Adipocyte (in vitro differentiated cells): ENCODE measurements at places on chromosomes 7 and 10.

GRCh38 chr7:18268571-18268970 is 227.0 kb upstream of the HDAC9 start:
- DNase-seq = no peak

DNA sequence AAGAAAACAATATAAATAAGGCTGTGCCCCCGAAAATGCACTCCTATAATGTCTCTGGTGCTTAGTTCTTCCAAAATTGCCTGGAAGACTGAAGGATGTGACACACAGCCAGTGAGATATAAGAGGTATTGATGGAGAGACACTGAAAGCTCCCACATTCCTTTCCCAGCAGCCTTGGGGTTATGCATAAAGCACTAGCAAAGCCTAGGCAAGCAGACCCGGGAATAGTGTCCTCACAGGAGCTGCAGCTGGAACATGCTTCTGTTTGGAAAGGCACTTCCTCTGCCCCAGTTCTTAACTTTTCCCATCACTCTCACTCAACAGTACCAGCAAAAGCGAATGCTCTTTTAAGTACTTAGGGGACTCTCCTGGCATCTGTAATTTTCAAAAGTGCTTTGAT is 178.0 kb downstream of the AMPH start:
- peak; percentile 8 for DNase-seq

DNA sequence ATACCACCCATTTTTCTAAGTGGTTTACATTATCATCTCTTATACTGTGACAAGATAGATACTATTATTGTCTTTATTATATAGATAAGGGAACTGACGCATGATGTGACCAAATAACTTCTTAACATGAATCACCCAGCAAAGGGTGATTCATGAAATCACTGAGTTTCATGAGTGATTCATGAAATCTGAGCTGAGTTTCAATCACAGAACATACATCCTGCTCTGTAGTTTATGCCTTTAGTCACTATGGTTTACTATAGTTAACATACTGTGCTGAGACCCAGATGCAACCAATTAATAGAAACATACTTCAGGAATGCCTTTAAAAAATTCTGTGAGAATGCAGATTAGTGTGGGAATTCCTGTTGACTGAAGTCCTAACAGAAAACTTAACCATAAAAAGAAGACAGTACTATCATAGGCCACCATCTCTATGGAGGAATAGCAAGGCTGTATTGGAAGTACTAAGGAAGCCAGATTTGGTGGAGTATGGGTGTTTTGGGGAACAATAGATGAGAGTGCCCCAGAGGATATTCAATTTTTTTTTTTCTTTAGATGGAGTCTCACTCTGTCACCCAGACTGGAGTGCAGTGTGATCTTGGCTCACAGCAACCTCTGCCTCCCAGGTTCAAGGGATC is 43.1 kb upstream of the SEMA3A start:
- DNase-seq = peak; percentile 72

- peak; percentile 97 for DNase-seq
These were observed 140.8 kb downstream of the ADAM12 start for GRCh38 chr10:126247446-126247975.

DNA sequence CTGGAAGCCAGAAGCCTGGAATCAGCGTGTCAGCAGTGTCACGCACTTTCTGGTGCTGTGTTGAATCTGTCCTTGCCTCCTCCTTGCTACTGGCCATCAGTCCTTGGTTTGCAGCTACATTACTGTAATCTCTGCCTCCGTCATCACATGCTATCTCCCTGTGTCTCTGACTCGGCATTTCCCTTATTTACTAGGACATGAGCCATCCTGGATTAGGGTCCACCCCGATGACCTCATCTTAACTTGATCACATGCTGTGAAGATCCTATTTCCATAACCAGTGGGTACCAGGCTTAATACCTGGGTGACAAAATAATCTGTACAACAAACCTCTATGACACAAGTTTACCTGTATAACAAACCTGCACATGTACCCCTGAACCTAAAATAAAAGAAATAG is 518.0 kb upstream of the KLF6 start:
- DNase-seq = no peak

DNA sequence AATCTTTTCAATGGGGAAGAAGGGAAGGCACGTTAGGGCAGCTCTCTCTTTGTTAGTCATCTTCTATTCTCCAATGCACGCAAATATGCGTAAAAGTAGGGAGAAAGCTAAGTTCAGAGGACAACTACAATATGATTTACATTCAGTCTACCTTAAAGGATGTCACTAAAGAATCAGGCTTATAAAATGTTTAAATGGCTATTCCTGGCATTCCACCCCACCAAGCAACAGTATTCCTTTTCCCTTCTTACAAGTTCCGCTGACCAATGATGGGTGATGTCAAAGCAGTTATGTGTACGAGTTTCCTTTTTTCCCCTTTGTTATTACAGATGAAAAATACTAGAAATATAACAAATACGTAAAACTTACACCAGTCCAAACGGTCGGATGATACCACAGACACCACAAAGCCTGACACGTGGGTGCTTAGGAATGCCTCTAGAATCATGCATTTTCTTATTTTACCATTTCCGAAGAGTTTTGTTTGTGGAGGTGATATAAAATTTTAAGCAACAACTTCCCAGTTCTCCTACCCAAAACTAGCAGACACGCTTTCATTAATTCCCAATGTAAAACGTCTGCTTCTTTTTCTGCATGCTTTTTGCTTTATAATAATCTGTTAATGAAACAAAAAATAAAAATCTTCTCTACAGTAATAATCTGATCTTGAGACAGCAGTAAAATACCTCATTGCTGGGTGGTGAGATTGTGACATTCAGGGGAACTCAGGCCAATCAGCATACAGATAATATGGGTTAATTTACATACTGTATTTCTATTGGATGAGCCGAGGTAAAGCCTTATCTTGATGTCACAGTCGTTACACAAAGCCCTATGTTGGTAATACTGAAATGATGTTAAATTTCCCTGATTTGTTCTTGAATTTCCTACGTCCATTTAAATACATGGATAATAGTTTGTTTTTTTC is 708 bp upstream of the GPR85 start:
- peak; percentile 86 for DNase-seq

- no peak for DNase-seq
These were observed 76.5 kb downstream of the SNX13 start for GRCh38 chr7:17863809-17864143.

- no peak for DNase-seq
These were observed 625.1 kb upstream of the ANKRD30A start for GRCh38 chr10:36500266-36500665.

DNA sequence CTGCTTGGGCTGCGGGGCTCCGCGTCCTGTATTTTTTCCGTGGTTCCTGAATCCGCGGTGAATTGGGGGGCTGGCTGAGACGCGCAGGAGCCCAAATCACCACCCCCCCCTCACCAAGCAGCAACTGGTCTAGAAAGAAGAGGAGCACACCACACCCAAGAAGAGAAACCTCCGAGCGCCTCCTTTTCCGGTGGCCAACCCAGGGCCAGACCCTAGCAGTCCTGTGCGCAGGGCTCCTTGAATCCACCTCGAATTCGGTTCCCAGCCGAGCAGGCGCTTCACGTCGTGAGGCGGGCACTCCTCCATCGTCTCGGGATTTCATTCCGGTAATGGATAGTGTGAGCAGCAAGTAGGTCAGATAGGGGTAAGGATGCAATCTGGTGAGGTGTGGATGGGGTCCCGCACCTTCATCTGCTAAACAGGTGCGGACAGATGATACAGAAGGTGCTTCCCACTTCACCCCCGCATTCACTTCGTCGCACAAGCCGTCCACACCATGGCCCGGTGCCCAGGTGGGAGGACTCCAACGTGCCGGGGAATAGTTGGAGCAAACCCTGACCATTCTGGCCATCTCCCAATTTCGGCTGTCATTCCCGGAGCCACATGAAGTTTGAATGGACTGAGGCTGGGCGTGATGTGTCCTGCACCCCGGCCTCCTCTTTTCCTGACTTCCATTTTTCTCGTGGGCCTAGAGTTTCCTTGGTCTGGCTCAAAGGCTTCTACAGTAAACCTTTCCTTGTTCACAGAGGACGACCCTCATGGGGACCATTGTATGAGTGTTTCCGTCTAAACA is 19.8 kb upstream of the ZNF273 start:
- DNase-seq = no peak
